Brain (organoid and tissue), 16 donors: ENCODE measurements at places on chromosomes 1 and 21.

DNA sequence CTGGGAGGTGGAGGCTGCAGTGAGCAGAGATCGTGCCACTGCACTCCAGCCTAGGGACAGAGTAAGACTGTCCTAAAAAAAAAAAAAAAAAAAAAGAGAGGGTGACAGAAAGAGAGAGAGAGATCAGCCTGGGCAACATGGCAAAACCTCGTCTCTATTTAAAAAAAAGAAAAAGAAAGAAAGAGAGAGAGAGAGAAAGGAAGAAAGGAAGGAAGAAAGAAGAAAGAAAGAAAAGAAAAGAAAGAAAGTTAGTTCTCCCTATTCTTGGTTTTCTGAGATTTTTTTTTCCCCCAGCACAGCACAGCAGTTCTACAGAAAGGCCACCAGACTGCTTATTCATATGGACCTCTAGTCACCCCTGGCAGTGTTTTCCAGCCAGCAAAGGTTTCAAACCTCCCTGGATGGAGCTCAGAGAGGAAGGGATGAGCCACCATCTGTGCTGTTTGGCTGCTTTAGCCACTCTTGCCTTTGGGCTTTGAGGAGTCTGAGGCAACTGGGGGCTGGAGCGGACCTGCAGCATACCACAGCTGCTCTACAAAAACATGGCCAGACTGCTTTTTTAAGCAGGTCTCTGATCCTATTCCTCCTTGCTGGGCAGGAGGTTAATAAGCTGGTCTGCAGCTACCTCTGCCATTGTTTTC is 10.6 kb downstream of the S100A6 start:
- DNase-seq: no peak

- DNase-seq: no peak
Observed at GRCh38 chr1:3942416-3943122, 42.5 kb upstream of the C1orf174 start.

DNA sequence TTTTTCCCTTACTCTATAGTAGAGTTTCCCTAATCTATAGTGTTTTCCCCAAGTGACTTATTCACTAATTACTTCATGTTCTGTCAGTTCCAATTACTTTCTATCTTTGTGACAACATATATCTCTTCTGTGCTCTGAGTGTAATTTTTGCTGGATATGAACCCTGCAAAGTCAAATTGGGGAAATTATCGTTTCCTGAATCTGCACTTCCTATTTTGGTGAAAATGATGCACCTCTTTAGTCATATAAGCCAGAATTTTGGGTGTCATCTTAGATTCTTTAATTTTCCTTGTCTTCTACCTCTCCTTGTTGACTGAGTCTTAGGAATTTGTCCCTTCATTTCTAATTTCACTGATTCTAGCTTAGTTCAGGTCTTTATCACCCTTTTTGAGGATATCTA is 33.4 kb upstream of the PRKACB start:
- DNase-seq: no peak

GRCh38 chr1:39926343-39926793 is 24.7 kb upstream of the MYCL start:
- no peak for DNase-seq

GRCh38 chr1:55316502-55316901 is 101.3 kb upstream of the USP24 start:
- DNase-seq: no peak

- no peak for DNase-seq
Observed at GRCh38 chr1:151887028-151887427, 22.3 kb downstream of the THEM4 start.

DNA sequence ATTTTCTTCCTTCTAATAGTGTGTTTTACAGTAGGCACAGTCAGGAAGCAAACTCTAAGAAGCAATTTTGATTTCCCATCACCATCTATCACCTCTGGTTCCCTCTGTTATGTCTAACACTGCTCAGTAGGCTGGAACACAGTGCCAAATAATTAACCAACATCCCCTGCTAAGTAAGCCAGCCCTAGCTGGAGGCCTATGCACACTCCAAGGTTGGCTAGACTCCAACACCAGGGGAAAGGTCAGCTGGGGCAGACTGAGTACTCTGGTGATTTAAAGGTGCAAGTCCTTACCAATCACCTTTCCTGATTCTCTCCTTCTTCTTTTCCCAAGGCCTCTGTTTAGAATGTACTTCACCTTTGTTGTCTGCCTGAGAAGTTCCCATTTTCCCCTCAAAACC is 46.5 kb upstream of the BEND5 start:
- peak; percentile 21 for DNase-seq

DNA sequence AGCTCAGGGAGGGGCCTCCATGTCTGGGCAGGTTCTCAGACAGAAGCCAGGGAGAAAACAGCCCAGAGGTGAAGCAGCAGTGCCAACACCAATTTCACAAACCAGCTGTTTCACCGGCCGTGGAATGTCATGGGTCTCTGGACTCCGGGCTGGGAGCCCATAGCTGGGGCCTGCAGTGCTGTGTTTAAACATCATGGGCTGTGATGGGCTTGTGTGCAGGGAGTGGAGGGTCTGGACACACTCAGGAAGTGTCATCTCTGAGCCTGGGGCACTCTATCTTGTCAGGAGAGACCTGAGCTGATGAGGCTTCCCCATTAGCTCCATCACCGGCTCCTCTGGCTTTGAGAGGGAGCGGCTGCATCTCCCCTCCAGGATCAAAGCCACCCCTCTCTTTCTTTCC is 173.6 kb upstream of the IGSF21 start:
- DNase-seq: peak; percentile 24

DNA sequence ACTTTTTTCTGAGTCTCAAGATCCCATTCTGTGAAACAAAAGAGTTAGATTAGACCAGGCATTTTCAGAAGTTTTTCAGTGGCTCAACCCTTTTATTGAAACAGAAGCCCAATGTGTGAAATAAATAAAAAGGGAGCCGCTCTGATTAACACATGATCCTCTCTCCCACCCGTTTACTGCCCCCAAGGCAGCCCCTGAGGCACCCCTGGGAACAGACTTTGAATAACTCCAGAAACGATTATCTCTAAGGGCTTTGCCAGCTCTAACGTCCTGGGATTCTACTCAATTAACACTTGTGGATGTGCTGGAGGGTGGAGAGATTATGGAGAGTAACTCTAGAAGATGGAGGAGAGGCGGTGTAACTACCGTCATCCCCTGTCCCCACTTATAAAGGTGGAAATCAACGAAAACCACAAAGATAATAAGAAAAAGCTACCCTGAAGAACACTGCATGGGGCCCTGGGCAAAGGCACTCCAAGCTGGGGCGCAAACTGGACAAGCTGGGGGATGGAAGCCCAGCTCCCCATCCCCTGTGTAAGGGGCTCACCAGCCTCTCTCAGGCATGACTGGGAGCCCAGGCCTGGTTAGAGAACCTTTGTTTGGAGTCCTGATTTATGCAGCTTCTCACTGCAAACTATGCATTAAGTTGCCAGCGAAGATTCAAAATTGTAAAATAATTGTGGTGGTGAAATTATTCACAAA is 39.0 kb upstream of the GRIK3 start:
- DNase-seq: no peak

DNA sequence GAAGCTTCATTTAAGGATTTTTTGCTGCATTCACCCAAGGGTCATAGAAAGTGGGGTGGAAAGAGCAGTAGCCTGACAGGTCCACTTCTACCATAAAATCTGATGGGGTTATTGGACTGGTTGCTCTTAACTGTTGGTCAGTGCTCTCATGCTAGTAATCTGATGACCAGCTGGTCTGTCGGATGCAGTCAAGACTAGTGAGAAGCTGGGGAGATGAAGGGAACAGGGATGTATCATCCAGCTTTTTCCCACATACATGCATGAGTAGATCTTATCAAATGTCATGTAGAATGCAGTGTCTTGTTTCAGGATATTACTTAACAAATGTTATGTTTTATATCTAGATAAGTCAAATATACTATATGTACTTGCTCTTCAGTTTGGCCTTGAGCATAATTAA is 11.1 kb downstream of the ATP1B1 start:
- no peak for DNase-seq

GRCh38 chr1:173861731-173862145 is 6.1 kb downstream of the GAS5 start:
- no peak for DNase-seq

GRCh38 chr1:17204546-17205440 is at the start of gene PADI1:
Gene PADI1, plus strand, starts transcription at chr1:17205128. Its CDS starts 90 bp downstream, at chr1:17205218.
- DNase-seq: no peak

GRCh38 chr1:38586993-38587646 is 272.5 kb downstream of the RRAGC start:
- no peak for DNase-seq

DNA sequence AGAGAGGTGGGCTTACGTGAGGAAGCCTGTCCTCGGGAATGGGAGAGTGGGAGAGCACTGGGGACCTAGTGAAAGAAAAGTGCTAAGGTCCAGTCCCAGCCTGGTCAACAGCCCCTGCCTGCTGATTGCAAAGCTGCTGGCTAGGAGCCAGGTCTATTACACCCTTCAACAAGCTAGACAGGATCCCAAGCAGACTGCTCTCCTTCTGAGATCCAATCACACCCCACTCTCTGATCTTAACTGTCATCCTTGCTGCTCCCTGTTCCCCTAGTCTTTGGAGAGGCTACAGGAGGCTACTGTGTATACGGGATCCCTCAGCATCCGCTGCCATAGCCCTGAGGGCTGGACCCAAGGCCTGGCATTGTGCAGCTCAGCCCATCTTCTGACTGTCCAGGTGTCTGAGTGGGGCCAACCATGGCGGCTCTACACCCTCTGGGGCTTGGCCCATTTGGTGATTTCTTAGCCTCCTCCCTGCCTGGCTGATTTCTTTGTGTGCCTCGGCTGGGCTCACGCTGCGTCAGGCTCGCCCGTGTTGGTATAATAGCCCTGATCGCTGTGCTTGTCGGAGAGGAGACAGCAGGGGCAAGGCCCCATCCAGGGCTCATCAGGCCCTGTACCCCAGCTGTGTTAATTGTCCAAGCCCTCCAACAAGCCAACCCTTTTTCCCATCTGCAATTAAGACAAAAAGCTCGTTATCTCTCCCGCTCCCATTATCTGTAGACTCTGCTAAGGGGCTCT is 43.9 kb downstream of the NAV1 start:
- peak; percentile 59 for DNase-seq

- DNase-seq: peak; percentile 94
Observed at GRCh38 chr1:199859491-199859933, 168.0 kb upstream of the NR5A2 start.

DNA sequence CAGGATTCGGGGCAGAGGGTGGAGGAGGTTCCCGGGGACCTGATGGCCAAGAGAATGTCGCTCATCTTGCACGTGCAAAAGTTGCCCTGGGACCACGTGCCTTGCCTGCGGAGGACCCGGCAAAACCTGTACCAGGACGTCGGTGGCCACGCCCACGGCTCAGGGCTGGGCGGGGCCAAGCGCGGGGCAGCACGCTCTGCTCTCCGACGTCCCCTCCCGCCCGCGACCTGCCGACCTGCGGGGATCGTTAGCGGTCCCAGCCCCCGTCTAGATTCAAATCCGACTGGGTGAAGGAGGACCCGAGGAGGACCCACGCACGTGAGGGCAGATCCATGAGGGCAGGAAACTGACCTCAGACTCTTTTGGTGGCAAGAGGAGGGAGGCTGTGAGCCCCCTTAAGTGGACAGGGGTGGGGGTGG is at the start of gene C1orf167:
TSS of gene C1orf167 (plus strand) at position 206 of the 419 bp plus-strand sequence. CDS start 2,208 bp downstream, outside the sequence.
- DNase-seq: no peak

DNA sequence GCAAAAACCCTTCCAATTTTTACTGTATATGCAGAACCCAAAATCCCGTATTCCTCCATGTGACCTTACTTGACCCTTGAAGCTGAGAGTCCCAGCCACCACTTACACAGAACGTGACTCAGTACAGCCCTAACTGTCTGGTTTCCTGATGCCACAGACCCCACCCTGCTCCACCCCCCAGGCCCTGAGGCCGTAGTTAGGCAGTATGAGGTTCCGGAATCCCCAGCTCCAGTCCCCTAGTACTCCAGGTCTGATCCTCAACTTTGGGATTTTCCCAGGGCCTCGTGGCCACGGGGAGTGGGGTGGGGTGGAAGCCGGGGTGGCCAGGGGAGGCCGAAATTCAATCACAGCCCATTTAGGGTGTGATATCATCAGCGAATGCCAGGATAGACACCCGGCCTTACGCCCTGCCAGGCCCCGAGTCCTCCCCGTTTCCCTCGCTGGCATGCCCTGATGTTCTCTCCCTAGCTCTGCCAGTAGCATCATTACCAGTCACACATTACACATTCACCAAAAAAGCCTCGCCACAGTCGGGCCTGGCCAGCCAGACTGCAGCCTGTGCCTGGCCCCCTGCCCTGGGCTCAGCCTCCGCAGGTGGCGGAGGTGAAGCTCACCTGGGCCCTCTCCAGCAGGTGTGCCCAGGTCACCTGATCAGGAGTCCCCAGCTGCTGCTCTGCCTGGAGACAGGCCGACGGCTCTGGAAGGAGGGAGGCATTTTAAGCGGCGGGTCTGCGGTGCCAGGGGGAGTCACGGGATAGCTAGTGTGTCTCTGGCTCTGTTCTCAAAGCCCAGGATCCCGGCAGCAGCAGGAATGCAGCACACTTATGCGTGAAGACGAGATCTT is 70.8 kb downstream of the SCCPDH start:
- DNase-seq: no peak

- no peak for DNase-seq
Observed at GRCh38 chr1:223048026-223048425, 95.0 kb downstream of the TLR5 start.

DNA sequence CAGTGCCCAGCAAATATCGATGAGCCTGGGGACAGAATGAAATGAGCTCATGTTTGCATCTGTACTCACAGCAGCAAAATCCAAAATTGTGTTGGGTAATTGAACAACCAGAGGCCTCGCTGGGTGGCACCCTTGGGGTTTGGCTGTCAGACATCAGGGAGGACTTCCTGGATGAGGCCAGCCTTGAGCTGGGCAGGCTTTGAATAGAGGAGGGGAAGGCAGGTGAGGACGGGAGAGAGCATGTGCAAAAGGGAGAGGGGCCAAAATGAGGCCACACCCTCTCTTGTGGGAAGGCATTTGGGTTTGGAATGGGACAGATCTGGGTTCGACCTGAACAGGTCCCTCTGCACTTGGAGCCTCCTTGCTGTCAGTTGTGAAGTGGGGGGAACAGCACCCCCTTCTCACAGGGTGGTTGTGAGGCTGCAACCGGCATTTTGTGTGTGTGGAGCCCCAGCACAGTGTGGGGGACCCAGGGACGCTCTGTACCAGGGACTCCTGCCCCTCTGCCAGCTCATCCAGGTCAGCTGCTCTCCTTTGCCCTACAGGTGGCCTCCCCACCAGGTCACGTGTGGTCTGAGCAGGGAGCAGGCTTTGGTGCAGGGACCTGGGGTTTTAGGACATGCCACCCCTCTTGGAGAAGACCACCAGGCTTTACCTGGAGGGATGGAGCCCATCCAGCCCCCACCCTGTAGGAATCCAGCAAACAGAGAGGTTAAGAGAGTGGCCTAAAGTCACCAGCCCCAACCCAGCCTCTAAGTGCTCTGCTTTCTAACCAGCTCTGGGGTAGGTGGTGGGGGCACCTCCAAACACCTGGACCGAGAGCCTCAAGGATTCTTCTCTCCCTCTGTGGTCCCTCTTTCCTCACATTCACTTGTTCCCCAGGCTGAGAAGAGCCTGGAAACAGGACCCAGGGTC is 521.8 kb downstream of the PTPRU start:
- no peak for DNase-seq

- DNase-seq: no peak
Observed at GRCh38 chr1:231383159-231383860, 38.8 kb downstream of the EGLN1 start.

GRCh38 chr1:153081736-153082135 is 10.3 kb upstream of the SPRR2B start:
- no peak for DNase-seq

GRCh38 chr1:235455823-235456222 is 48.4 kb downstream of the B3GALNT2 start:
- DNase-seq: peak; percentile 72
